HuH-7 (cell line): ENCODE measurements at places on chromosomes 6 and 20.

DNA sequence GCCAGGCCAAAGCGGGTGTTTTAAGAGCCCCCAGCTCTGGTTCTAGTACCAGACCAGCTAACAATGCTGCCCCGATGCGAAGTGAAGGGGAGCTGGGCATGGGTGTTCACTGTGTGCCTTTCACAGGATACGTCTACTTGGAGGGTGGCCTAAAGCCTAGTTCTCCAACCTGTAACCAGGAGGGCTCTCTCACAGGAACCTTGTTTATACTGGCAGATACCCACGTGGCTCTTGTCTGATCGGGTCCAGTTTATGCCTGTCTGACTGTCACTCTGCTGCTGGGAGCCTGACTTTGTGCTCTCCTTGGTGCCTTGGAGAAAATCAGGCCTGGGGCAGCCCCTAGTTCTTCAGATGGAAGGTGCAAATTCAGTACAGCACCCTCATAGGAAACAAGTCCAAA is 60.2 kb upstream of the RNF144B start:
- DNase-seq = no peak

GRCh38 chr20:54127855-54128574 is 45.8 kb downstream of the CYP24A1 start:
- DNase-seq = no peak

- DNase-seq = no peak
Measured at GRCh38 chr20:53555081-53555480, 38.6 kb downstream of the ZNF217 start.

DNA sequence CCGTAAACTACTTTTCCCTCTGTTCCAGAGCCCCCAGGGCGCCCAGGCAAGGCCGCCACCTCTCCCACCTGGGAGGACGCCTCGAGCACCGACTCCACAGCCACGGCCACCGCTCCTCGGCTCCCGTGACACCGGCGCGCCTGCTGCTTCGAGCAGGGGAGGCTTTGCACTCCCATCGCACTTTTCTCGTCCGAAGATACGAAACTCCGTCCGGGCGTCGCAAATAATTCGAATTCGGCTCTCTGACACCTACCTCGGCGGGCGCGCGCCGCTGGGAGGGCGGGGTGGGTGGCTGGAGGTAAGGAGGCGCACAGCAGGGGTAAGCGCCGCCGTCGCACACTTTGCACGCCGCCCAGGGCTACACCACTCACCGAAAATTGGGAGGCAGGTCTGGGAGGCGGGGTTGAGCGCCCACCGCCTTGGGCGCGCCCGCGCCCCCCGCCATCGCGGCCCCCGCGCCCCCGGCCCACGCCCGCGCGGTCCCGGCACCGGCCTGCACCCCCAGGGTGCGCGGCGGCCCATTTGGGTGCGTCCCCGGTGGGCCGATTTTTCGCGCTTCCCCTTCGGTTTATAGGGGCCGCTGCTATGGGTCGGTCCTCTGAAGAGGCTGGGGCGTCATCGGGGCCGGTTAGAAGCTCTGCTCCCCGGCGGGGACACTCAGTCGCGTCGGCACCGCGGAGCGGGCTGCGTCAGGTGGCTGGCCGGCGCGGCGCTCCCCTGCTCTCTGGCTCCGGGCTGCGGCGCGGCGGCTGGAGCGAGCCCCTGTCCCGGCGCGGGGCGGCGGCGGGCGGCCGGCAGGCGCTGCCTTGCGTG is 36.2 kb downstream of the GNAS start:
- peak; percentile 91 for DNase-seq

GRCh38 chr6:72348926-72349325 is 272.9 kb upstream of the KCNQ5 start:
- no peak for DNase-seq

- DNase-seq = no peak
Measured at GRCh38 chr20:32871627-32872160, 13.0 kb downstream of the EFCAB8 start.
